ENCODE measurements at places on chromosomes 5 and 9.

DNA sequence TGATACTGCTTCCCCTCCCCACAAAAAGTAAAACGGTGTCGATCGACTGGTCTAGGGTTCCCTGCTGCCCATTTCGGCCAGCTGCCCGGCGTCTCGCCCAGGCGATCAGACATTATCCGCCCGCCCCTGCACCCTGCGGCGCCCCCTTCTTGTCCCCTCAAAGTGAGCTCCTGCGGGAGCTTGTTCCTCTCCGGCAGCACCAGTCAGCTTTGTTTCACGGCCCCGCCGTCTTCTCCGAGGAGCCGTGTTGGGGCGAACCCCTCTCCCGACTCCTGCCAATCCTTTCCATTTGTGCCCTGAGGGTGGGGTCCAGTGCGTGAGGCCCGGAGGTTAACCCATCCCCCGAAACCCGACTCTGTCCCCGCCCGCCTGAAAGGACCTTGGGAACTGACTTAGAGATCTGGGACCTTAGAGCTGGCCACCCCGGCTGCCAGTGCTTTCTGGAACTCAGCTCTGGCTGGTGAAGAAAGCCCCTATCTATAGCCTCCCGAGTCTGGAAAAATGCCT lies 518 bp downstream of the UBE2B start:
- DNase-seq, result peak; percentile 46

DNA sequence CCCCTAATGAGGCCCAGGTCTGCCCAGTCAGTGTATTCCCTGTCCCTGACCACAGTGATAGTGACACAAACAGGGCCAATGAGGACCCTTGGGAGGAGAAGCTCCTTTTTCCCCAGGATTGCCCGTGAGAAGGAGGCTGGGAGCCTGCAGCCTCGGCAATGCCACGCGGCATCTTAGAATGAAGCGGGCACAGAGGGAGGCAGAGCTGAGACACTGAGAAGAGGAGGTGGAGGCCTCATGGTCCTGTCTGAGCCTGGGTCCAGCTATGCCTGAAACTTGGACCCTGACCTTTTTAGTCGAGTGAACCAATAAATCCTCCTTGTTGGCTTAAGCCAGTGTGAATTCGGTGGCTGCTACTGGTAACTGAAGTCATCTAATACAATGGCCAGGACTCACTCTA lies 28.4 kb downstream of the STC2 start:
- no peak for DNase-seq

GRCh38 chr9:134245179-134245578 lies 80.8 kb upstream of the RNU6ATAC start:
- no peak for DNase-seq

GRCh38 chr5:170532935-170533334 lies 29.1 kb downstream of the KCNIP1 start:
- no peak for DNase-seq

- DNase-seq, result peak; percentile 72
These were observed at the start of gene TUSC1 for GRCh38 chr9:25678147-25678666. Gene TUSC1, minus strand, starts transcription at chr9:25678444. Its CDS starts 132 bp downstream, at chr9:25678312.

DNA sequence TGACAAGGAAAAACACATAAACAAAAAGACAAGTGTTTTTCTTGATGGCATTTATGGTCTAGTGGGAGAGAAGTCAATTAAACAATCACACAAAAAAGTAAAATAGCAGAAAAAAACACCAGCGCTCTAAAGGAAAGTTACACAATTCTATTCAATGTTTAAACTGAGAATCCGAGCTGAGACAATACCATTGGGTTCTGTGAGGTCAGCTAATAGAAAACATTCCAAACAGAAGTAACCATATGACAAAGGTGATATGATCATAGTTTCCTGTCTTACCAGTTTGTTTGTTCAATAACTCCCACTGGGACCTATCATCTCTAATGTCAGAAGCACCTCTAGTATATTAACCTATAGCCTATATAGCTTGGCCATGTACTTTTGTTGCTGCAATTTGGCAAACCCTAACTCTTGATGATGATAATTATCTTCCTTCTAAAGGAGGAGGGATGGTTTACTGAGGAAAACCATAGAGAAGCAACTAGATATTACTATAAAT lies 1030.0 kb downstream of the CDH12 start:
- DNase-seq, result no peak

DNA sequence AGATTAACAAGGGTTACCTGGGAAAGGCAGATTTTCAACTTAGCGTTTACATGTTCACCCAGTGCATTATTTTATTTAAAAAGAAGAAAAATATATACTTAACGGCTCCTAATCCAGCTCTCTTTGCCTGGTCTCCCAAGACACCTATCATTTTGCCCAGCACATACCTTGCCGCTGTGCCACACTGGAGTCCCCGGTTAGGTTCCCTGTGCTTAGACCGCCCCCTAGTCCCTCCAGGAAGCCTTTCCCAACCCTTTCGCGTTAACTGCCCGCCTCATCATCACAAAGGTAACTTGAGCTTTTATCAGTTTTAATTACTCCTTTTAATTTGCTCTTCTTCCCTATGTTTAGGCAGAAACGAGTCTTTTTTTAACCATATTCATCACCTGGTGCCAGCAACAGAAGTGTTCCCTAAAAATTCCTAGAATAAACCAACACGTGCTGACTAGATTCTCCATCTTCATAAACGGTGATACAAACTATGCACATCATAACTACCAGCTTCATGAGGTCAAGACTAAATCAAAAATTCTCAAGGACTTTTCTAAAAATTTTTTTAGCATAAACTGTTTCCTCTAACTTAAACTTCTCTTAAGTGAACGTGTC lies 19.7 kb downstream of the DNAJA1 start:
- DNase-seq, result no peak

GRCh38 chr9:91036826-91037510 lies 235.3 kb downstream of the SYK start:
- peak; percentile 62 for DNase-seq

GRCh38 chr5:164377746-164378145 lies 872.3 kb downstream of the MAT2B start:
- no peak for DNase-seq

DNA sequence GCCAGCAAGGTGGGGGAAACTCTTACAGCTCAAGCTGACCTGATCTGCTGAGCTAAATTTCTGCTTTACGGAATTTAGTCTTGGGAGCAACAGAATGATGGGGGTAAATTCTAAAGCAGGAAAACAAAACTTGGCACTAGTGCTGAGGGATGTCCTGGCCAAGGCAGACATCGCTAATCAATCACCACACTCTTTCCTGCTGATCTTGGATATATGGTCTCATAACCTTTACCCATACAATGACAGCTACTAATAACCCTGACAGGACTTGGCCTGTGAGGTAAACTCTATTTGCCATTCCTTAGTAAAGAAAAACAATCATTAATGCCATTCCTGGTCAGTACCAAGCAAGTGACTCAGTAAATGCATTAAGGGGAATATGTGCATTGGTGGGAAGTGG lies 51.5 kb downstream of the PPARGC1B start:
- DNase-seq, result no peak

- no peak for DNase-seq
These were observed 8.9 kb downstream of the TSSK1B start for GRCh38 chr5:113425909-113426308.

- peak; percentile 28 for DNase-seq
These were observed 410.9 kb downstream of the BNC2 start for GRCh38 chr9:16459421-16460148.

DNA sequence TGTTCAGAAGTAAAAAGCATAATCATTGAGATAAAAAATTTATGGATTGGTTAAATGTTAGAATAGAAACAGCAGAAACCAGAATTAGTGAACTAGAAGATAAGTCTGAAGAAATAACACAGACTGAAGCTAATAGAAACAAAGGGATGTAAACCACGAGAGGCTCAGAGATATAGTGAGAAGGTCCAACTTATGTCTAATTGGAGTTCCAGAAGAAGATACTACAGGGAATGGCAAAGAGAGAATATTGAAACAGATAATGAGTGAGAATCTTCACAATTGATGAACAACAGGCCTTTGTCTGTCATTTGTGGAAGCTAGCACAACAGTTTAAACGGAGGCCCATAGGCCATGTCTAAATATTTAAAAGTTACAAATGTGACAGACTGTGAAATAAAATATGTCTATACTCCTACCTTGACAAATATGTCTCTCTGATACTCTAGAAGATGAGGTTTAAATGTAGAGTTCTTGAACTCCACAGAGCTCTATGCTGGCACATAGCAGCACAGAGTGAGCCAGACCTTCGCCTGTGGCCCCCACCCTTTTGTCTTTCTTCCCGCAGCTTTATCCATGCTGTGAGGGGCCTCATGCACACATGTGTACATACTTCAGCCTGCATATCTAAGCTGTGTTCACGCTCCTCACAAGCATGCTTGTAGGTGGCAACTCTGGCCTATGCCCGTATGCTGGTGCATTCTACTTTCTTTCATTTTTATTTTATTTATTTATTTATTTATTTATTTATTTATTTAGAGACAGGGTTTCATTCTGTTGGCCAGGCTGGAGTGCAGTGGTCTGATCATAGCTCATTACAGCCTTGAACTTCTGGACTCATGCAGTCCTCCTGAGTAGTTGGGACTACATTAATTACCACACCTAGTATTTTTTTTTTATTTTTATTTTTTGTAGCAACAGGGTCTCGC lies 45.0 kb upstream of the ABL1 start:
- DNase-seq, result no peak

DNA sequence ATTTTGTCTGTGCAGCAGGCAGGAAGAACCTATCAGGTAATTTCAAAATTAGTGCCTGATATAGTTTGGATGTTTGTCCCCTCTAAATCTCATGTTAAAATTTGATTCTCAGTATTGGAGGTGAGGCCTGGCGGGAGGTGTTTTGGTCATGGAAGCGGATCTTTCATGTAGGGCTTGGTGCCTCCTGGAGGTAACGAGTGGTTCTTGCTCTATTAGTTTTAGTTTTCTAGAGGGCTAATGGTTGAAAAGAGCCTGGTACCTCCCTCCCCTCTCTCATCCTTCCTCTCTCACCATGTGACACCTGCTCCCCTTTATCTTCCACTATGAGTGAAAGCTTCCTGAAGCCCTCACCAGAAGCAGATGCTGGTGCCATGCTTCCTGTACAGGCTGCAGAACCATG lies 106.3 kb downstream of the DRD1 start:
- no peak for DNase-seq

DNA sequence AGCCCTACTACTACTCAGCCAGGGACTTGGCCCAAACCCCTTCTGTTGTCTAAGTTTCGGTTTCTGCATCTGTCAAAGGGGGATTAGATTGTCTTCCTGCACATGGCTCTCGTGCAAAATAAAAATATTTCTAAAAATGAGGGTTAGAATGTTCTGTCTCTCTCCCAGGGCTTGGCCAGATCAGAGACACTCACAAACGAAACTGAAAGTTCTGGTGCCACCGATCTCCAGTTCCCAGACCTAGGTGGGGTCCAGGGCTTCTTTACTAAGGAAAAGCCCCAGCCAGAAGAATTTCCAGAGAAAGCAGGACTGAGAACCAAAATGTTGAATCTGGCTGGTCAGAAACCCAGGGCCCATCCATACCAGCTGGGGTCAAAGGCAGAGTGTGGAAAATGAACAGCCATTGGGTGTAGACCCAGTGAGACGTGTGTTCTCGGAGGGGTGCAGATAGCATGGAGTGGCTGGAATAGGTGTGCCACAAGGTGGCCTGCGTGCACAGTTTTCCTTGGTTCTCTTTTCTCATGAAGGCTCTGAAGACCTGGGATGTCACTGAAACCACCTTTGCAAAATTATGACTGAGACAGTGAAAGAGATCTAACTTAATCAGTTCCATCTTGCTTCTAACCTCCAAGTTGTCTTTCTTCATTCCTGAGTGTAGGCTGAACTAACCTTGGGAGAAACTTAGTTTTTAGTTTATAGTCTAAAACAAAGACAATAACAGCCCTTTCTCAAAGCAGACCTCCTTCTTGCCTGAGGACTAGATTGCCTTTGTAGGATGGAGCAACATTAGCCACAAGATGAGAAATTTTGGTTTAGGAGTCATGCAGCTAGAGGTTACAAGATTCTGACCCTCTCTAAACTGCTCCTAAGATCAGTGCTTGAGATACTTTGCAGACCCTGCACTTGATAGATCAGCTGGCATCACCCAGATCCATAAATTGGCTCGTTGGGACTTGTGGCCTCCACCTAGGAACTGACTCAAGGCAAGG lies 2.3 kb upstream of the SLC23A1 start:
- DNase-seq, result no peak

GRCh38 chr9:69671311-69671878 lies 776 bp downstream of the APBA1 start:
- peak; percentile 40 for DNase-seq
